CD4-positive, alpha-beta T cell treated with Interleukin-4 for 4 hours (primary cell): ENCODE measurements at places on chromosomes 12 and 14.

DNA sequence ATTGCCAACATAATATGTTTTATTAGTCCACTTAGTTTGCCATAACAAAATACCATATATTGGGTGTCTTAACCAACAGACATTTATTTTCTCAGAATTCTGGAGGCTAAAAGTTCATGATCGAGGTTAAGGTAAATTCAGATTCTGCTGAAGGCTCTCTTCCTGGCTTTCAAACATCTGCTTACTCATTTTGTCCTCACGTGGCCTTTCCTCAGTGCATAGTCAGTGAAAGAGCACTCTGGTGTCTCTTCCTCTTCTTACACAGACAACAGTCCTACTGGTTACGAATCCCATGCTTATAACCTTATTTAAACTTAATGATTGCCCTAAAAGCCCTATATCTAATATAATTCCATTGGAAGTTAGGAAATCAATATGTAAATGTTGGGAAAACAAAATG, 479.7 kb downstream of the FSCB start:
- DNase-seq: no peak

DNA sequence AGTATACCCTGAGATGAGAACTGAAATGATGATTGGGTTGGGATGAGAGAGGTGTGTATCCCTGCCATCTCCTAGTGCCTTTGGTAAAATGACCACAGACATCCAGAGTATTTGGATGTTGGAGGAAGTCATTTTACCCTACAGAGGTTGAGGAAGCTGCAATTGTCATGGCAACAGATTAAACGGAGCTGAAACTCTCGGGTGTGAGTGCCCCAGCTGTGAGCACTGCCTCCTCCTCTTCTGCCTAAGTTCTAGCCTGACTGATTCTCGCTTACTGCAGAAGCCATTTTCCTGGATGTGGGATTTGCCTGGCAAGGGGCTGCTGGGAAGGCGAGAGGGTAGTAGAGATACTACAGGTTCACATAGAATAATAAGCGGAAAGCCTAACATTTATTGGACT, 10.3 kb upstream of the PPP4R4 start:
- DNase-seq: no peak

DNA sequence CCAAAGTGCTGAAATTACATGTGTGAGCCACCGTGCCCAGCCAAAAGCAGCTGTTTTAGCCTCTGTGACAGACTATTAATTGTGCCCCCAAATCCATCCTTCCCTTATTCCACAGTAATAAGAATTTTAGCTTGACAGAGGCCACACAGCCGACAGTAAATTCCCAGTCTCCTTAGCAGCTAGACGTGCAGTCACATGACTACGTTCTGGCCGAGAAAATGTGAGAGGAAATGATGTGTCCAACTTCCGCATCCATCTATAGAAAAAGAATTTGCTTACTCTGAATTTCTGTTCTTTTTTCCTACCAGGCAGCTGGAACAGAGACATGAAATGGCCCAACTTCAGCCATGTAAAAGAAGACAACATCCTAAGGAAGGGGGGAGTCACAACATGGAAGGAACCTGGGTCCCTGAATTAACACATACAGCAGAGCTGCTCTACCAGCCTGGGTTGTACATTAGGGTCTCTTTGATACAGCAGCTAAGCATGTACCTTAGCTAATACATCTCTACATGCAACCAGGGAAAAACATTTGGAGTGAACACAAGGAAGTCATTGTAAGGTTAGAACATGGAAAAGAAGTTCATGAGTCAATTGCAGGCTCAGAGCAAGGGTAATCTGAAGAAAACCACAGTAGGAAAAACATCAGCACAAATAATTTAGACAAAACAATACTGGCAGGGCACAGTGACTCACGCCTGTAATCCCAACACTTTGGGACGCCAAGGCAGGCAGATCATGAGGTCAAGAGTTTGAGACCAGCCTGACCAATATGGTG, 35.5 kb downstream of the CIT start:
- no peak for DNase-seq

DNA sequence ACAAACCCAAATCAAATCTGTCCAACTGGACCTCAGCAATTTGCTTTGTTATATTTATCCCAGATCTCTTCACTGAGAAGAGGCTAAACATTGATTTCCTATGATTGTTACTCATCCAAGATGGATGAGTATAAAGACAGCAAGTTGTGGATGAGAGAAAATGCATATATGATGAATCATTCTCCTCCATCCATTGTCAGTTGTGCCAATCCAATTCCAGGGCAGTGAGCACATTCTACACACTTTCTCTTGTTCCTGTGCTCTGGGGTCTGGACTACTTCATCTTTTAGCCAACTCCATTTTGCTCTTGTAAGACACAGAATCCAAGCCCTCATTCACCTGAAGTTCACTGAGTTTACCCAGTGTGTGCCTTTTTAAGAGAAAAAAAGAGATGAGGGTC, 105.7 kb downstream of the GCH1 start:
- no peak for DNase-seq

GRCh38 chr12:108691998-108692808, 39.1 kb downstream of the CORO1C start:
- no peak for DNase-seq

- no peak for DNase-seq
Measured at GRCh38 chr12:42588524-42589464, 752 bp downstream of the PRICKLE1 start.

- no peak for DNase-seq
Measured at GRCh38 chr12:131928080-131928710, 881 bp upstream of the PUS1 start.
